Stimulated activated naive CD8-positive, alpha-beta T cell treated with anti-CD3 and anti-CD28 coated beads, Interleukin-15, Interleukin-2, amounts not matched to agents 100 U/mL and 50 U/mL, for 24 hours (primary cell): ENCODE measurements at places on chromosomes 5 and 9.

GRCh38 chr9:128505414-128505765 is 871 bp downstream of the GLE1 start:
- no peak for DNase-seq

- no peak for DNase-seq
These were observed 530.0 kb downstream of the CCDC171 start for GRCh38 chr9:16082796-16083195.

DNA sequence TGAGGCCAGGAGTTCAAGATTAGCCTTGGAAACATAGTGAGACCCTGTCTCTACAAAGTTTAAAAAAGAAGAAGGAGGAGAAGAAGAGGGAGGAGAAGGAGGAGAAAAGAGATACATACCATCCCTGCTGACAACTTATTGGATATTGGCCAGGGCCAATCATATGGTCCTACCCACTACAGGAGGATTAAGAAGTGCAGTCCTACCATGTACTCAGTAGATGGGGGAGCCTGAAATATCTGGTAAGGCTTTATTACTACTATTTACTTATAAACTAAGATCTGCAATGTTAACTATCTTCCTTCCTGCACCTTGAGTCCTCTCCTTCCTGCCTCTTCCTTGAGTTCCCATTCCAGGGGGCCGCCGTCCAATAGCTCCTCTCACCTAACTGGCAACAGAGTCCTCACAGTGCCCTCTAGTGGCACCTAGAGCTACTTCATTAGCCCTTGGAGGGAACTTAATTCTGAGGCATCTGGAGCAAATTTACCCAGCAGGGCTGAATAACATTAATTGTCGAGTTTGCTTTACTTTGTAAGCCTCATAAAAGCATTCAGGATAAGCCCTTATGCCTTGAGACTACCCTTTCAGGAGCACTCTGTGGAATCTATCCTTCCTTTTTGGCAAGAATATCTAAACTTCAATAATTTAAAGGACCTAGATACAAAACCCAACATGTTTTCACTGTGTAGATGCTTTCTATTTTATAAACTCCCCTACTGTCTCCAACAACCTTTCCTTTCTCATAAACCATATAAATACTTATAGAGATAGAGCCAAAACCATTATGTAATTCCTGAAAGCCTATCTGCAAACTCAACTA is 39.1 kb upstream of the RANBP6 start:
- DNase-seq, result peak; percentile 68

DNA sequence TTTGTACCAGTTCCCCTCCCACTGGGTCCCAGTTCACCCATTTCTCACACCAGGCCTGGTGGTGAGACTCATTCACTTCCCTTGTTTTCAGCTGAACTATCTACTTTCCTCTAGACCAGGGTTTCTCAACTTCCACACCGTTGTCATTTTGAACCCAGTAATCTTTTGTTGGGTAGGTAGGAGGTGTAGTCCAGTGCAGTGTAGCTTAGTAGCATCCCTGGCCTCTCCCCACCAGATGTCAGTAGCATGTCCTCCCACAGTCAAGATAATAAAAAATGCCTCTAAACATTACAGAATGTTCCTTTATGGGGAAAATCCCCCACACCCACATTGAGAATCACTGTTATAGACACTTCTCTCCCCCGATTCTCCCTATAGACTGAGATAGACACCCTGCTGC is 299.1 kb downstream of the EPB41L4A start:
- no peak for DNase-seq

GRCh38 chr5:160369990-160370712 is at the start of gene C1QTNF2:
Gene C1QTNF2 (minus strand): TSS chr5:160370626. CDS start chr5:160355011, 15,615 bp downstream.
- DNase-seq, result peak; percentile 21

DNA sequence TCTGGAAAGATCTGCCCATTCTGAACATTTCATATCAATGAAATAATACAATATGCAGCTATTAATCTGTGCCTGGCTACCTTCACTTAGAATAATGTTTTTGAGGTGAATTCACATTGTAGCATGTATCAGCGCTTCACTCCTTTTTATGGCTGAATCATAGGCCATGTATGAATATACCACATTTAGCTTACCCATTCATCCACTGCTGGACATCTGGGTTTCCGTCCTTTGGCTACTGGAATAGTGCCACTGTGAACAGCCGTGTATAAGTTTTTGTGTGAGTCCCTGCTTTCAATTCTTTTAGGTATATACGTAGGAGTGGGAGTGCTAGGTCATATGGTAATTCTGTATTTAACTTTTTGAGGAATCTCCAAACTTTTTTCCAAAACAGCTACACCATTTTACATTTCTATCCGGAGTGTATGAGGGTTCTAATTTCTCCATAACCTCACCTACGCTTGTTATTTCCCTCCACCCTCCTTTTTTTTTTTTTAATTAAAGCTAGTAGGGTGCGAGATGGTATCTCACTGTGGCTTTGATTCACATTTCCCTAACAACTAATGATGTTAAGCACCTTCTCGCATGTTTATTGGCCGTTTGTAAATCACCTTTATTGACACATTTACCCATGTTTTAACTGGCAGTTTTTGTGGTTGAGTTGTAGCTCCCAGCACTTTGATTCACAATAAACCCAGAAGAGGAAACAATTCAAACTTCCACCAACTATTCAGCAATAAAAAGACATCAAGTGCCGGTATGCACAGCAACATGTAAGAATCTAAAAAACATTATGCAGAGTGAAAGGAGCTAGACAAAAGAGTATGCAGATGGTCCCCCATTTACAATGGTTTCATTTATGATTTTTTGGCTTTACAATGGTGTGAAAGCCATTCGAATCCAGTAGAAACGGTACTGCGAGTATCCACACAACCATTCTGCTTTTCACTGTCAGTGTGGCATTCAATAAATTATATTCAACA is 8.1 kb downstream of the SEMA4D start:
- DNase-seq, result no peak

GRCh38 chr5:115850744-115851416 is 9.1 kb downstream of the AP3S1 start:
- no peak for DNase-seq

GRCh38 chr9:127388037-127388855 is 8.7 kb upstream of the SLC2A8 start:
- peak; percentile 83 for DNase-seq

DNA sequence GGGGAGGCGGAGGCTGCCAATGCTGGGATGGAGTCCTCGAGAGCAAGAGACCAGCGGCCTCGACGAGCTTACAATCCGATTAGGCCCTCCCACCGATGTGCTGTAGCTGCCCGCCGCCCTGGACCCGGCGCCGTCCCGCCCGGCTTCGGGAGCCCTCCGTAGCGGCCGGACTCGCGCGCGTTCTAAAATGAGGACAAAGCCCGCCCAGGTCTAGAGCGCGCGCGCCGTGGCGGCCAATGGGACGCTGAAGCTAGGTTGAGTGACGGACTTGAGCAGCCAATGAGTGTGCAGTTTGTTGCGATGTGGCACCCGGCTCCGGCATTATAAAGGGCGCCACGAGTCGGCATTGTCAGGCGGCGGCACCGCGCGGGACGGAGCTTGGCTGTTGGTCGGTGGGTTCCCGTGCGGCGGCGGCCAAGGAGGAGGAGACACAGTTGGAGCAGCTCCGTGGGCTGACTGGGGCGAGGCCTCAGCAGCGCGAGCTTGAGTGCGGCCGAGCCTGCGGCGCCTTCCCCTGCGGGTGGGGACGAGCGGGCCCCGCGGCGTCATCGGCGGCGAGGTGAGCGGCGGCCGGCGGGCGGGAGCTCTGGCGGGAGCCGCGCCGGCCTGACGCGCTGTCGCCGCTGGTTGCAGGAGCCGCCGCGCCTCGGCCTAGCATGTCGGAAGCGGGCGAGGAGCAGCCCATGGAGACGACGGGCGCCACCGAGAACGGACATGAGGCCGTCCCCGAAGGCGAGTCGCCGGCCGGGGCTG is at the start of gene HNRNPAB:
Gene HNRNPAB (plus strand): TSS at position 352 of the 753 bp plus-strand sequence. CDS start 305 bp downstream, at position 657.
- peak; percentile 96 for DNase-seq

- no peak for DNase-seq
These were observed 40.9 kb upstream of the SUSD3 start for GRCh38 chr9:93017621-93018020.

- no peak for DNase-seq
These were observed 78.4 kb downstream of the SLC38A9 start for GRCh38 chr5:55633574-55634208.

DNA sequence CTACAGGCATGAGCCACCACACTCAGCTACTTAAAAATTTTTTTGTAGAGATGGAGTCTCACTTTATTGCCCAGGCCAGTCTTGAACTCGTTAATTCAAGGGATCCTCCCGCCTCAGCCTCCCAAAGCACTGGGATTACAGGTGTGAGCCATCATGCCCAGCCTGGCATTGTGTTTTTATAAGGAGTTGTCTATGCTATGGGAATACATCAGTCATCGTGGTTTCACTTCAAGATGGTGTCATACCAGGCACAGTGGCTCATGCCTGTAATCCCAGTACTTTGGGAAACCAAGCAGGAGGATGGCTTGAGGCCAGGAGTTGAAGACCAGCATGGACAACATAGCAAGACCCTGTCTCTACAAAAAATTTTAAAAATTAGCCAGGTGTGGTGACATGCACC is 49.7 kb downstream of the CYSTM1 start:
- DNase-seq, result no peak

- DNase-seq, result no peak
These were observed 29.1 kb upstream of the ANKRD31 start for GRCh38 chr5:75265731-75266130.

DNA sequence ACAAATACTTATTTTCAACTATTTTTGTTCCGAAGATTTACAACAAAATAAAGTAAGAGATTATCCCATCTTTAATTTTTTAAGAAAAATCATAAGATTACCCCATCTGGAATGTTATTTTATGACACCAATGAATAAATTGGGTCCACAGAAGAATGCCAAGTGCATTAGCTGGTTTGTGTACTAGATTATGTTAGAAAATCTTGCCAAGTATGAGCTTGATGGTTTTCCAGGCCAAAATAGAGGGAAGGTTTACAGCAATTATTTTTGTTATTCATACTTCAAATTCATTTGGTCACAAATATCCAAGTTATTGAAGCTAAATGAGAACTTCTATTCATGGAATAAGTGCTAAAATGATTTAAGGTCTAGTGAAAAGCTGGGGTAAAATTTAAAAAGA is 109.4 kb upstream of the DMRTA1 start:
- DNase-seq, result no peak

DNA sequence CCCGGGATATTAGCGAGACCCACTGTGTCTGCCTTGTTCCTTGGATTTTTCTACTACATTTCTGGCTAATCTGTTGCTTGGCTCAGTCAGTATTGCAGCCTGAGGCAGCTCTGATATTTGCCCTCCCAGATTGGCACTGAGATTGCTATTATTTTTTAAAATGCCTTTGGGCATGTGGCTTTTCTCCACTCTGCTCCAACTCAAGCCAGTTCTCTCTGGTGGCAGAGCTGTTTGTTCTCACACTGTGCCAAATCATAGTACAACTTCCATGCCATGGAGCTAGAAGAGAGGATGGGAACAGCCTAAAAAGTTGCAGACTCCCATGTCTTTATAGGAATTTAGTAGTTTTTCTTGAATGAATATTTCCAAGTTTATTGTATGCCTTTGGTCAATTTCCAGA is 155.9 kb upstream of the ATP10B start:
- DNase-seq, result no peak

- no peak for DNase-seq
These were observed 42.2 kb downstream of the PSD2 start for GRCh38 chr5:139837711-139838380.

DNA sequence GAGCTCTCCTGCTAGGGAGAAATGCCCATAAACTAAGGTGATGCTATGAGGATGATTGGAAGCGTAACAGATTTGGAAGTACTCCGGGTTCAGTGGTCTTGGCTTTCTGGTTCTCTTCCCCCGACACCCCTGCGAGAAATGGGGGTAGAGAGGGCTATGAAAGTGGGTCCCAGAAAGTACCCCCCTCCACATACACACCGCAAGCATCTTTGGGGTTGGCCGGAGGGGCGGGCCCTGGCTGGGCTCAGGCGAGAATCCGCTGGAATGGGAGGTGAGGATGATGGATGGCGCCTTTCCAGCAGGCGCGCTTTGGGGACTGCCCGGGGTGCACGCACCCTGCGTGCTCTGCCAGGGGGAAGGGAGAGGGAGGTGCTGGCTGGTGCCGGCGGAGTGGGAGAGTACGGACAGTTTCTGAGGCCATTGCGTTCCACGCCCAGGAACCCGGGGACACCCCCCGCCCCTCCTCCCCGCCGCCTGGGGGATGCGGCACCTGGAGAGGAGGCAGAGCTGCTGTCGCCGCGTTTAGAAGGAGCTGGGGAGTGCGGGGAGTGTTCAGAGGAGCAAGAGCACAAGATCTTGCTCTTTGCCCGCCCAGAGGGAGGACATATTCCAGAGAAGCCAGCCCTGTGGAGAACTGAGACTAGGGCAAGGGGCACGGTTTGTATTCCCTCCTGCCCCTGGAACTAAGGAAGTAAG is 1.9 kb downstream of the PCSK5 start:
- peak; percentile 59 for DNase-seq

DNA sequence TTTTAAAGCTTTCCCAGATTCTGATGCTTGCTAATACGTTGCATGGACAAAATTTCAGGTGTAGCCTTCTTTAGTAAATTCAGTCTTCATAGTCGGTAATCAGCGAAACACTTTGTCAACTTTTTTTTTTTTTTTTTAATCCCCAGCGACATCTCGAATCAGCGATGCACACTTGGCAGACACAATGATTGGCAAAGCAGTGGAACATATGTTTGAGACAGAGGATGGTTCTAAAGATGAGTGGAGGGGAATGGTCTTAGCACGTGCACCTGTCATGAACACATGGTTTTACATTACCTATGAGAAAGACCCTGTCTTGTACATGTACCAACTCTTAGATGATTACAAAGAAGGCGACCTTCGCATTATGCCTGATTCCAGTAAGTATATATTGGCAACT is 66.8 kb upstream of the NXNL2 start:
- DNase-seq, result no peak

- no peak for DNase-seq
These were observed 122.0 kb downstream of the GDNF start for GRCh38 chr5:37717613-37718431.

- no peak for DNase-seq
These were observed 35.1 kb downstream of the TTLL11 start for GRCh38 chr9:122058051-122058450.

DNA sequence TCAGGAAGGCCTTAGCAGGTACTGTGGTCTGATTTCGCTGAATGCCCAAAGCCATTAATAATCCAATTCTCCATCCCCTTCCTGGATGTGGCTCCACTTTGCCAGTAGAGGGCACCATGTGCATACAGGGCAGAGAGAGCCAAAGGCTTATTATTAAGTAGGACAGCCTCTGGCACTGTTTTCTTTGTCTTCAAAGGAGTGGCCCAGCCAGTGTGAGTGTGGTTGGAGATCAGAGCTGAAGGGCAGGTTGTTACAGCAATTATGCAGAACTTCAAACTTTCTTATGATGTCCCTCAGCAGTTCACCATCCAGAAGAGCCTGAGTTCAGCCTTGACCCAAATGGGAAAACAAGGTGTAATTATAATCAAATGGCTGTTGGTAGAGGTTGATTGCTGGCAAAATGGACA is 38.6 kb upstream of the CEMIP2 start:
- DNase-seq, result peak; percentile 57

DNA sequence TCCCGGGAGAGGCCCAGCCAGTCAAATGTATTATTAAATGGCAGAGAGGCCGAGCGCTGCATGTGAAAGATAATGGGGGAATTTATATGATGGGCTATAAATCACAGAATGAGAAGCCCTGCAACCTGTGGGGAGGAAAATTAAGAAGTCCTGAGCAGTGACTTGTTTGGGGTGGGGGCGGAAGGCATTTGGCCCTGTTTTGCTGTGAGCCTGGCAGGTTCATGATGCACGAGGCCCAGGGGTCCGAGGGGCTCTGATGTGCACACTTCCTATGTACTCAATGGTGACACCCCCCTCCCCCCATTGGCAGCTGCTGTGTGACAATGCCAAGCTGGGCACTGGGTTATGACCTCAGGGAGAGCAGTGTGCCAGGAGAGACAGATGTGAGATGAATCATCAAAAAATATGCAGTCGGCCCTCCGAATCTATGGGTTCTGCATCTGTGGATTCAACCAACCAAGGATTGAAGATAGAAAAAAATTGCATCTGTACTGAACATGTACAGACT is 13.7 kb upstream of the DAB2IP start:
- no peak for DNase-seq
